ENCODE measurements at places on chromosomes 7 and 10.

- DNase-seq: no peak
These were observed 120.1 kb downstream of the DYNC2I1 start for GRCh38 chr7:158976468-158976848.

- no peak for DNase-seq
These were observed 275.4 kb downstream of the ZEB1 start for GRCh38 chr10:31594347-31594873.

DNA sequence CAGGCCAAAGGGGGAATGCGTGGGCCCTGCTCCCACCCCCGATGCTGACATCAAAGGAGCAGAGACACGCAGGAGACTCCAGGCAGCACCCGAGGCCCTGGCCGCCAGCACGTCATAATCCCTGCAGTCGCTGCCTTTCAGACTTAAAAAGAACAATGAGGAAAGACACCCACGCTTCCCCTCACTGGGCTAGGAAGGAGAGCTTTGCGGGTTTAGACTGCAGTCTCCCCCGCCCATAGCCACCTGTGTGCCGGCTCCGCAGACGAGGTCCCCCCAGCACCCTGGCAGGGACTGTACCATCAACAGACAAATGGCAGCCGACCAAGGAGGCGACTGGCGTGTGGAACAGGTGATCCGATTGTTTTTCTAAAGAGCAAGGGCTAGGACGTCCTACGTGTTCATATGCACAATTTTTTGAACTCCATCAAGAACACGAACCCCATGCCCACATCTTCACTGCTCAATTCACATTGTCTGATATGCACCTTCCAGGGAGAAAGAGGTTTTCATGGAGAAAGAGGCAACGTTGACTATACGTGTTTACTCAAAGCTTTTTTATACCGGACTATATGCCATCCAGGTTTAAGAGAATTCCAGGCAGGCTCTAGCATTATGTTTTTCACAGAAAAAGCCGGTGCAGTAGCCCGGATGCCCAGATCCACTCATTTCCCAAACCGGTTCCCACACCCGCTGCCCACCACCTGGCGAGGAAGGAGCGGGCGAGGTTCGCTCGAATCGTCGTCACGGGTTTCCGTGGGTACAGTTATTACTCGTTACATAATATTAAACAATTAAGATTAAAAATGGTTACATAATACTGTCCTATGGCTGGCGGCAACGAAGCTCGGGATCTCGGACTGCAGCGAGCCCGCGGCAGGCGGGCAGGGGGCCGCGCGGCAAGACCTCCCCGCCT, 1.1 kb downstream of the GRB10 start:
- no peak for DNase-seq

DNA sequence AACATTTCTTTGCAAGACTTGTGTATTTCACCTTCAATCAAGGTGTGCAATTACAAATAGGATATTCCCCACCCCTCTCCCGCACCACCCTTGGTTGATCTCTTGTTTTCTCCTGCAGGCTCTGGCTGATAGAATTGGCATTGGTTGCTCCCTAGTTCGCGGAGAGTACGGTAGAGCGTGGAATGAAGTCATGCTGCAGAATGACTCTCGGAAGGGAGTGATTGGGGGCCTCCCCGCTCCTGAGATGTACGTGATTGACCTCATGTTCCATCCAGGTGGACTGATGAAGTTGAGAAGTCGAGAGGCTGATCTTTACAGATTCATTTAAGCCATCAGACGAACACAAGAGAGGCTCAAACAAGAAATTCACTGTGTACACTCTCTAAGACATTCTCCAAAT, 58.2 kb upstream of the MSRB2 start:
- DNase-seq: no peak

GRCh38 chr7:138713191-138713590, 12.0 kb upstream of the SVOPL start:
- DNase-seq: no peak

DNA sequence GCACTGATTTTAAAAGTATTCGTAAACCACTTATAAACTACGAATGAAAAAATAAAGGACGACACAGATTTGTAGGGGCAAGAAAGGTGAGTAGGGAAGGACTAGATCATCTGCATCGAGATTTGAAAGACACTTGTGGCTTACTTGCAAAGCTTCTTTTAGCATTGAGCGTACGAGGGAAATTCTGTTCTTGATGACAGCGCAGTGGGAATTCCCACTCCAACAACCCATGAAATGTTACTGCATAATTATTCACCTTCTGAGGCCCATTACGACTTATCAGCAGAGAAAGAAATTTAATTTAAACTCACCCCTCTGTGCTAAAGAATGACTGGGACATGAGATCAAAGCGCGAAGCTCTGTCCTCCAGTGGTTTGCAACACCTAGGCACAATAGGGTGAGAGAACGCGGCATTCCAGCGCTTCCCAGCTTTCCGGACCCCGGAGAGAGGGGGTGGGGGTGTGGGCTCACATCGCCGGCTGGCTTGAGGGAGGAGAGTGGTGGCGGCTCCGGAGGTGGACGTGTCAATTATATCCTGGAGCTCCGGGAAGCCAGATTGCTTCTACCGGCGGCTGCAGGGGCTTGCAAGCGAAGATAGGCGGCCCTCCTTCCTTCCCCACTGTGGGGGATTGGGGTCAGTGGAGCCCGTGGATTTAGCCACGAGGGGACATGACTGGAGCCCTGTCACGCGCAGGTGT, 10.3 kb downstream of the SP8 start:
- DNase-seq: no peak

DNA sequence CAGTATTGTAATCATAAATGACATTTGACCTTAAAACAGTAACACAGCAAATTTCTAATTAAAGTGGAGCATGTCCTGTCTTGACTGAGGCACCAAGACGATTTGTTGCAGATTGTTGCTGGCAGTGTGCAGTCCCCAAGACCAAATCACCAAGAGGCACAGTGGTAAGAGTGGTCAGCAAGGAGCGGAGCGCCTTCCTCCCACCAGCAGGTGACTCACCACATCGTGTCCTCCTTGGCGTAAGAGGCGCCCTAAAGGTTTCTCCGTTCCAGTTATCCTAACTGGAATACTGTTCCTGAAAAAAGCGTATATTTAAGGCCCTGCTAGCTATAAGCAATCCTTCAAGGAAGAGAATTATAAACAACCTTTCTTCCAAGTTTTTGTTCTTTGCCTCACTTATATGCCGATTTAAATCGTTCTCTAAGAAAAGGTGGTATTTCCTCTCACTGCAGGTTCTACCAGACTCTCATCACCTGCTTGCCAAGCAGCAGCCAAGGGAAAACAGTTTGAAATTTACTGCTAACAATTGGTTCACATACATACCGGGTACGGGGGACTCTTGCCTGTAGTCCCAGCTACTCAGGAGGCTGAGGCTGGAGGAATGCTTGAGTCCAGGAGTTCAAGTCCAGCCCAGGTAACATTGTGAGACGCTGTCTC, 10.7 kb upstream of the REPIN1 start:
- no peak for DNase-seq

DNA sequence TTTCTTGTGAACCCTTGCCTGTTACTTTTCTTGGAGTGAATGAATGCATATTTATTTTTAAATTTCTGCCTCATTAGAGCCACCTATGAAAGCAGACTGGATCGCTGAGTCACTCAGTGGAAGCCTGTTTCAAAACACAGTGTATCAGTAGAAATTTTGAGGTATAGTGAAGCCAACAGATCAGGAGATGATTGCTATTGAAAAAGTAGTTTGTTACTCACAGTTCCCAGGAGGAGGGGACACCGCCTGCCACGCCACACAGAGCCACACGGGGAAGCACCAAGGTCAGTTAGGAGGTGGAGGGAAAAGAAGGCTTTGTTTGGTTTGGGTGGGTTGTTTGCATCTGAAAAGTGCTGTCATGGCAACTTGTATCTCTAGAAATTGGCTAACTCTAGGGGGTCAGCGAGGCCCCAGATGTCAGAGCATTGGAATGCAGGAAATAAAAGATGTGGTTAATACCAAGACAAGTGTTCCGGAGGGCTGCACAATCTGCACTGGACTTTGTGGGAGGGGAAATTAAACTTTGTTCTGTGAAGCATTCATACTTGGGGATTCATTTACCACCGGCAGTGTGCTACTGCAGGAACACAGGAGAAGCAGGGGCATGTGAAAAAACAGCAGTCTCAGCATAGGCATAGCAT, 106.4 kb upstream of the SDK1 start:
- DNase-seq: no peak

GRCh38 chr10:103276896-103277712, at the start of gene INA:
Gene INA (plus strand): TSS chr10:103277138. CDS start chr10:103277212, 74 bp downstream.
- peak; percentile 39 for DNase-seq

DNA sequence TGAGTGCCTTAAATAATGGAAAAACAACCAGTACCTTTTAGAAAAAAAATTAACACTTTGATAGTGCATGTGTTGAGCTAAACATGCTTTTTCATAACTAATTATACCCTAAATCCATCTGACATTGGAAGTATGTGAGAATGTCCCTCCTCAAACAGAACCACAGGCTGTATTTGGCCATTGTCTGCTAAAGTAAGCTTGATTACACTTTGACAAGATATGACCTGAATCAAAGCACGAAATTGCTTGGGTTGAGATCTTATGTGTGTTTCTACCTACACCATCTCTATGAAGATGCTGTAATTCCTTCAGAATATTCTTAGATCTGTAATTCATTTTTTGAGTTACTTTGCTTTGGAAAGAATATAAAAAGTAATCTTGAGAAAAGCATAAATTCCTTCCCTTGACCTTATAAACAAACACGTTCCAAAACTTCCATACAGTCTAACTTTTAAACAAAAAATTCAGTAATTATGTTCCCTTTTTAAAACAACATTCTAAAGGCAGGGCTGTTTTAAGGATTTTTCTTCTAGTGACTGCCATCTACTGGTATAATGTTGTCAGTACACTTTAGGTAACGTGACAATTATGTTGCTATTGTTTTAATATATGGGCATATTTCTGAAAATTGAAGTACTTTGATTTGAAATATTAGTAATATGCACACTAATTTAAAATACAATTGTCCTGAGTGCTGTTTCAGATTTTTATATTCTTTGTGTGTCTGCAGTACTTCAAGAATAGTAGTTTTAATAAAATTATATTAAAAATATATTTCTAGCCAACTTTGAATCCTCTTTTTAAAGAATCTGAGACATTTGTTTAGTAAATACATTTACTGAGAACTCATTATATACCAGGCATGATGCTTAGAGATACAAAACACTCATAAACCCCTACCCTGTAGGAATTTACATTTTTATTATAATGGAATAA, 20.9 kb downstream of the CD36 start:
- no peak for DNase-seq

DNA sequence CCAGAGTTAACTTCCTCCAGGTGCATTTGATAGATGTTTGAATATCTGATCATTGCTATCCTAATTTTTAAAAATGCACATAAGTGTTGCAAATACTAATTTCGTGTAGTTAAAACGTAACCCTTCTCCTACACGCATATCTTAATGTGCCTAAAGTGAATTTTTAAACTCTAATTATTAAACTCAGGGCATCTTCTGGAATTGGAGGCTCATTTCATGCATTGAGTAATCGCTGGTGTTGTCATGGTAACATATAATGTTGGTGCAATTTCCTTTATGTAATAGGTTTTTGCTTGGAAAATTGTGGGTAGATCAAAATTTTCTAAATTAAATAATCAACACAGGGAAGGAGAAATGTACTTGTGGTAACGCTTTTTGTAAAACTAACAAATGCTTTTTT, 56.2 kb downstream of the ARMC3 start:
- no peak for DNase-seq

DNA sequence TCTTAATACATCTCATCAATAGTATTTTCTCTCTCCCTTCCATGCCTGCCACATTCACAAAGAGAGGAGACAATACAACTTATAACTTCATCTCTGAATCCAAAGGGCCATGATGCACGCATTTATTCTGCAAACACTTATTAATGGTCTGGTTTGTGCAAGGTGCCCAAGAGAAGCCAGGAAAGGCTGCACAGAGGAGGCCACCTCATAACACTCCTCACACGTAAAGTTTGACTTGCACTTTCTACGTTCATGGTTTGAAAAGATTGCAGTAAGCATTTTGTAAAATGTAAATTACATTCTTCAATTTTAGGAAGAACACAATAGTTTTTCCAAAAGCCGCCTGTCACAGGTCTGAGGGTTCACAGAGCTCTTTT, 1.2 kb upstream of the PALS2 start:
- DNase-seq: no peak

DNA sequence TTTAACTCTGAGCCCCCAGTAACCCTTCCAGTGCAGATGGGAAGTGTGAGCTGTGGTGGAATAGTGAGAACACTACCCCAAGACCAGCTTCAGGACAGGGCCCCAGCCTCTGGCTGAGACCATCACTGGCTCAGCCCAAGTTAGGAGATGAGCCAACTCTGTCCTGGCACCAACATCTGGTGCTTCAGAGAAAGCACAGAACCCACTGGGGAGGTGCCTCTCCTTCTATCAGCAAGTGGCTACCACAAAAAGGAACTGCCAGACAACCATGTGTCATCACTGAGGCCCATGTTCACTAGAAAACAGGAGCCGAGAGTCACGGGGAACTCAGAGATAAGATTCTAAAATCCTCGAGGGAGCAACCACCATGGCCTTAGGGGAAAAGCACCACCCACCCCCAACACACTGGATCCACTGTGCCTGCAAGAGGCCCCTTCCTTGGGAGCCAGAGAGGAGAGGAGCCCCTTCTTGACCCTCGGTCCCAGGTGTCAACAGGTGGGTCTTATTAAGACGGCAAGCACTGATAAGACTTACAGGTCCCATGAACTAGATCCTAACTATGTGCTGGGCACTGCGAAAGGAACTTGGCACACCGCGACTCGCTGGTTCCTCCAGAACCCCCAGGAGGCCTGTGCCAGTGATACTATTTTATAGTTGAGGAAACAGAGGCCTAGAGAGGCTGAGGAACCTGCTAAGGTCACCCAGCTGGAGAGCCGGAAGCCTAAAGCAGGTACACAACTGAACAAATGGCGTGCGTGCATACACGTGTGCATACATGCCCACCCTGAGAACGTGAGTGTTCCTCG, 102.7 kb downstream of the FAM53B start:
- peak; percentile 25 for DNase-seq

GRCh38 chr10:36455526-36456133, 669.8 kb upstream of the ANKRD30A start:
- no peak for DNase-seq
